ENCODE measurements at places on chromosomes 6 and 20.

- no peak for DNase-seq
Observed at GRCh38 chr6:70524721-70525286, 41.9 kb upstream of the SDHAF4 start.

- DNase-seq: no peak
Observed at GRCh38 chr6:129481706-129482105, 228.3 kb downstream of the ARHGAP18 start.

DNA sequence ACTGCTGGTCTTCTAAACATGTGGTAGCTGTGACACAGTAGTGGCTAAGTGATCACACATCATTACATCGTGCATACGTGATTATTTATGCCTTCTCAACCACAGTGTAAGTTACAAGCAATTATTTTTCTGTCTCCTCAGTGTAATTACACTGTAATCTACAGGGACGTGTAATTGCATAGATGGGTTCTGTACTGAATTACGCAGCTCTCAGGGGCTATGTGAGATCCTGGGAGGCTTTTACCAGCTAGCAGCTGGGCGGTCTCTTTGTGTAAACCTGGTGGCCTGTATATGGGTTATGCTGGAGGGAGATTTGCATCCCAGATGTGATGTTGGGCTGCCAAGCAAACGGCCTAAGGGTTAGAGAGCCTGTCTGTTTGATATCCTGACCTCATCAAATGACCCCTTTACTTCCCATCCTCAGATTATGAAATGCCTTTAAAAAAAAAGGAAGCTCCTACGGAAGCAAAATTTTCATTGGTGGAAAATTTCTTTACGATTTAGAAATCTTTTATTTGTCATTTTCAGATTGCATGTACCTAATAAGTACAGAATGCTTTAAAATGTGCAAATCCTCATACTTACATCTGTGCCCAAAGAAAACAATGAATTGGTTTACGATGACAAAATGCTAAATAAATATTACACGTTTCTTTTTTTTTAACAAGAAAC is 402.8 kb upstream of the JAG1 start:
- DNase-seq: no peak

- no peak for DNase-seq
Observed at GRCh38 chr6:161547617-161548016, 273.8 kb upstream of the AGPAT4 start.

GRCh38 chr20:40962733-40963504 is 65.7 kb upstream of the TOP1 start:
- DNase-seq: peak; percentile 63

GRCh38 chr20:50191544-50192363 is 1.1 kb downstream of the CEBPB start:
- DNase-seq: peak; percentile 41

DNA sequence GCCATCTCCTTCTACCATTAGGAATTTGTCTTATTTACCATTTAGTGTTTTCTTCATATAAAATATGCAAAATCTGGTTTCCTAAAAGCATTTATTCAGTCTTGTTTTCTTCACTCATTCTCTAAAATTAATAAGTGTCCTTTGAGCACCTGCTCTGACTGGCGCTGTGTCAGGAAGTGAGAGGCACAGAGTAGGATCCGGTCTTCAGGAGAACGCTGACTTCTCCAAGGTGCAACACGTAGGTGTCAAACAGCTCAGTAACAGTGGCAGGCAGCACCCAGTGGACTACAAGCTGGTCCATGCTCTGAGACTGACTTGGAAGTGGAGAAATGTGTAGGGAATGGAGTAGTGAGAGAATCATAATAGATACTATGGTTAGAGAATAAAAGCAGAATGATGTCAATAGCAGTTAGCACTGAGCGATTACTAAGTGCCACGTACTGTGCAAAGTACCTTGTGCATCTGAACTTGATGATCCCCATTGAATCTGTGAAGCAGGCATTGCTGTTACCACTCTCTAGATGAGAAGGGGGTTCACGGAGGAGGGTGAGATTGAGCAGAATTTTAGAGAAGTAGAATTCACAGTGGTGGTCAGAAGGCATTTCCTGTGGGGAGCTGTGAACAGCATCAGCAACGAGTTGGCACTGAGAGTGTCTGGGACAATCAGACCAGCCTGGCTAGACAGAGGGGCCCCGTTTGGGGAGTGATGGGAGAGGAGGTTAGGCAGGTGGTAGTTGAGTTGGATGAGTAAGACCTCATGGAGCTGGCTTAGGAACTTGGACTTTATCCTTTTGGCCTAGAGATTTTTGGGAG is 569.8 kb downstream of the QKI start:
- no peak for DNase-seq

GRCh38 chr6:93424303-93425064 is 5.1 kb upstream of the EPHA7 start:
- no peak for DNase-seq

GRCh38 chr6:113662688-113663333 is 194.3 kb upstream of the MARCKS start:
- DNase-seq: no peak

- peak; percentile 81 for DNase-seq
Observed at GRCh38 chr6:37018198-37019064, 13.0 kb downstream of the FGD2 start.

- DNase-seq: peak; percentile 41
Observed at GRCh38 chr6:32968867-32969684, 682 bp downstream of the BRD2 start.

DNA sequence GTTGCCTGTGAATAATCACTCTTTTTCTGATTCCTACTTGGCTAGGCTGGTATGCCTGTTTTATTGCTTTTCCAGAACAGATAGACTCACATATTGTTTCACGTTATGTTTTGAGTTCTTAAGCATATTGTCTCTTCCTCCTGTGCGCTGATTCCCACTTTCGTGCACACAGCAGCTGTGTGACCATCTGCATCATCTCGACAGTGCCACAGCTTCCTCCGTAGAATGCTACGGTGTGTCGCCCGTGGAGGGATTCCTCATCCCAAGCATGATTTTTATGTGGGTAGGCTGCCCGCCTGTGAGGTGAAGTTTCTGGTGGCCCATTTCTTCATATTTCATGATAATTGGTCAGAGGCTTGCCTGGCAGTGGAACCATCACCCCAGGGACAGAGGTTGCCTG is 31.8 kb downstream of the PLCB4 start:
- DNase-seq: no peak

- no peak for DNase-seq
Observed at GRCh38 chr6:137631323-137631722, 137.1 kb upstream of the OLIG3 start.

DNA sequence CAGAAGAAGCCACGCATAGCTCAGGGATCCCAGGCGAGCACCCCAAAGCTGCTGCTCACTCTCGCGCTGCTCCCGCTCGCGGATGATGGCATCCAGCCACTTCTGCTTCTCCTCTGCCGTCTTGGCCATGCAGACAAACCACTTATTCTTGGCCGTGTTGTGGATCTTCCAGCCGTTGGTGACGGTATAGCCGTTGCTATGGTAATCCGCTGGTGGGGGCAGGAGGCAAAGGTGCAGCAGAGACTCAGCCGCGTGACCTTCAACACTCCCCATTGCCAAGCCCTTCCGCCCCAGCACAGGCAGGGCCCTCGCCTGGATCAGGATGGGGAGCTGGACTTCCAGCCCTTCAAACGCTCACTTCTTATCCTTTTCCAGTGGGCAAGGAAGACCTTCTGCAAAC is 136.9 kb downstream of the PREX1 start:
- no peak for DNase-seq

DNA sequence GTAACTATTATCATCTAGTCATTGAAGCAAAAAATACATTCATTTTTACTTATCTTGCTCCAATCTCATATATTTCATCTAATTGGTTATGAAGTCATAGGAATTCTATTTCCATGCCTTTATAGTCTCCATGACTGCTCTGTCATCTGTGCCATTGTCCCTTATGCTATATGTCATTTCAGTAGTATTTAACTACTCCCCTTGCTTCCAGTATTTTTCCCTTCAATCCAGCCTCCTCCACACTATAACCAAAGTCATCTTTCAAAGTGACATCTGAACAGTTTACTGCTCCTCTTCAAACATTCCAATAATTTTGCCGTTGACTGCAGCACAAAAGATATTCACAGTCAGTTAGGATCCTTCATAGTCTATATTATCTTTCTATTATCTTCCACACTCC is 216.6 kb upstream of the HS3ST5 start:
- no peak for DNase-seq

GRCh38 chr6:37168811-37169495 is 999 bp upstream of the PIM1 start:
- DNase-seq: peak; percentile 19

GRCh38 chr20:47309806-47310426 is 46.6 kb downstream of the ZMYND8 start:
- no peak for DNase-seq

DNA sequence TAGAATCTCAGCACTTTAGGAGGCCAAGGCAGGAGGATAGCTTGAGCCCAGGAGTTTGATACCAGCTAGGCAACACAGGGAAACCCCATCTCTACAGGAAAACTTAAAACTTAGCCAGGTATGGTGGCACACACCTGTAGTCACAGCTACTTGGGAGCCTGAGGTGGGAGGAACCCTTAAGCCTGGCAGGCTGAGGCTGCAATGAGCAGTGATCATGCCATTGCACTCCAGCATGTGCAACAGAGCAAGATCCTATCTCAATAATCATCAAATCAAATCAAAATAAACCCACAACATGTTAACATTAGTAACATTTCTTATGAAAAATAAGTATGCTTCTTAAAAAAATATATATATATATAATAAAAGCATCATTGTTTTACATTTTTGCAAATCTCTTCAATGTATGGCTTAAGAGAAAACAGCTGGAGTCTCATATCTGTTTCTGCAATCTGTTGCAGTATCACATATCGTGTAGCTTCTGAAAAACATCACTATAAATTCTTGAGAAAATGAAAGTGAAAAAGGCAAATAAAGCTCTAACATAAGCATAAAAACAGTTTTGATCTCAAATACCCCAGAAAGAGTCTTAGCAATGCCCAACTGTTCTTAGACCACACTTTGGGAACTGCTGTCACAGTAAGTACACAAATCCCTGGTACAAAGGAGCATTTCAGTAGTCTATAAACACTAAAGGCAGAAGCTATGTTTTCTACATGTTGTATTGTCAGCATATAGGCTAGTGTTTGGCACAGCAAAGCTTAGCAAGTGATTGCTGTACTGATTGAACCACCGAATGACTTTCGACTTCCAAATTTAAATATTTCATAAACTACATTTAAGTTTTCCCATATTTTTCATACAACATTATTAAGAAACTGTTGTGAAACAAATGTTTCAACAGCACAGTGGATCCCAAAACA is 8.0 kb downstream of the MMUT start:
- no peak for DNase-seq

DNA sequence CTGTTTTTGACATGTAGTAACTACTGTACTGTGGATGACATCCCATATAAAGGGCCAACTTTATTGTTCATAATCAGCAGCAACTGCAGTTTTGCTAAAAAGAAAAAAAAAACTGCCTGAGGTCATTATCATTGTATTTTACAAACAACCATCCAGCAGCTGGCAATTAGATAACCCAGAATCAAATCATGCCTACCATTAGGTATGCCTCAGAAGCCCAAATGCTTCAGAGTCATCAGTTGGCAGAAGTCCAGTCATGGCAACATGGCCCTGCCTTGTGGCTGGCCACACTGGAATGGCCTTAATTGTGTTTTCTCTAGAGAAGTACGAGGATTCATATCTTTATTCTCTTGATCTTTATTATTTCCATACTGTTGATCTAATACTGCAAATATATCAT is 462.4 kb upstream of the NRSN1 start:
- no peak for DNase-seq

DNA sequence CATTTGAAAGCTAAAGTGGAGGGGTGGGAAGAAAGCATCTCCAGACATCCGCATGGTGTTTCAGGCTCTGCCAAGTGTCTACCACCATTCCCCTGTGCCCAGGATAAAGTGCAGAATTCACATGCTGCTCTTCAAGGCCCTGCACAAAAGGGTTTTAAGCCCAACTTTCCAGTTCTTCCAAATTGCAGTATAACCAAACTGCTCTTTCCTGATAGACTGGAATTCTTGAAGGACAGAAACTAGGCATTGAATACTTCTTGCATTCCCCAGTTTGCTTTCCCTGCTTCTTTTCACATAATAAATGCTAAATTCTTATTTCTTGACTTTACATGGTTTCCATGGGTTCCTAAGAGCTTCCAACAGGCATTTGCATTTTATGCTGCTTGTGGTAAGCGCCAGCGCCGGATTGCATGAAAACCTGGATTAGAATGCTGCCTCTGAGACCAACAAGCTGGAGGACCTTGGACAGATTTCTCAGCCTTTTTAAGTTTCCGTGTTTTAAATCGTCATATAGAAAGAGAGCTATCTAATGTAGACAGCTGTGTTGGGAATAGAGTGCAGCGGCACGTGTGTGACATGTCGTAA is 7.9 kb downstream of the SOX4 start:
- no peak for DNase-seq

- no peak for DNase-seq
Observed at GRCh38 chr6:9634776-9635175, 780.1 kb downstream of the TFAP2A start.

DNA sequence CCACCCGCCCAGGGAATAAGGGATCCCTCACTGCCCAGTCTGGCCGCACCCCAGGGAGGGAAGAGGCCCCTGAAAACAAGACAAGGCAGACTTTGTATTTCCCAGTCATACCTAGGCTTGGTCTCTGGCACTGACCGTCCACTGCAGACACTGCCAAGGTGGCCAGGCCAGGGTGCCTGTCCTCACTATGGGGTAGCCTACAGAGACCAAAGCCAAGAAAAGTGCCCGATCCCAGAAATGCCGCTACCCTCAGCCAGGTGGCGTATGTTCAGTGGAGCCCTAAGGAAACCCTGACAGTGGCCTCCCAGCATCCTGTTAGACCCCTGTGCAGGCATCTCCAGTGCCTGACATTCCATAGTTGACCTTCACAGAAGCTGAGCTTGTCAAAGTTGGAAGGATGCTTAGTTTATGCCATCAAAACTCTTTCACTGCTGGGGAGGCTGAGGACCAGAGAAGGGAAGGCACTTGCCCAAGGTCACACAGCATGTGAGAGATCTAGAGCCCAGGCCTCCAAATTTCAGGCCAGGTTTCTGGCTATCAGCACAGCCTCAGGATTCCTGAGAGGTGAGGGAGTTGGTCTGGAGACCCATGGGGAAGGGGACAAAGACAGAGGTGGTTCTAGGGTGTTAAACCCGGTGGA is 2.5 kb downstream of the SCRT2 start:
- no peak for DNase-seq

DNA sequence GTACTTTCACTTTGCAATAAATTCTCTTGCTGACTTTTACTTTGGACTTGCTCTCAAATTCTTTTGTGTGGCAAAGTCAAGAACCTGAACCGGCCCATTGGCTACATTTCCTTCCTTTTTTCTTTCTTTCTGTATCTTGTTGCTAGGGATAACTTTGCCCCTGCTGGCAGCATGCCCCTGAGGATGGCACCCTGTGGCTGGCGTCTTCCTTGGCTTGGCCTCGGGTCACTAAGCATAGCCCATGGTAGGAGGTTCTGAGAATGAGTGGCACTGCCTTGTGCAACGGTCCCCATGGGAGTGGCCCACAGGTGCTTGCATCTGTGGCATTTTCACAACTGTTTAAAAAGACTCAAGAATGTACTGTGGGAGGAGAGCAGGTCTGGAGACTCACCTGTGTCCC is 14.0 kb upstream of the HLA-F start:
- DNase-seq: no peak
